ENCODE measurements at places on chromosomes 5 and 9.

GRCh38 chr9:105757496-105758251, 63.3 kb downstream of the TMEM38B start:
- no peak for DNase-seq

- DNase-seq, result no peak
These were observed 19.6 kb downstream of the FAT2 start for GRCh38 chr5:151571270-151572173.

- DNase-seq, result no peak
These were observed 351.5 kb upstream of the TLE4 start for GRCh38 chr9:79220251-79220650.

DNA sequence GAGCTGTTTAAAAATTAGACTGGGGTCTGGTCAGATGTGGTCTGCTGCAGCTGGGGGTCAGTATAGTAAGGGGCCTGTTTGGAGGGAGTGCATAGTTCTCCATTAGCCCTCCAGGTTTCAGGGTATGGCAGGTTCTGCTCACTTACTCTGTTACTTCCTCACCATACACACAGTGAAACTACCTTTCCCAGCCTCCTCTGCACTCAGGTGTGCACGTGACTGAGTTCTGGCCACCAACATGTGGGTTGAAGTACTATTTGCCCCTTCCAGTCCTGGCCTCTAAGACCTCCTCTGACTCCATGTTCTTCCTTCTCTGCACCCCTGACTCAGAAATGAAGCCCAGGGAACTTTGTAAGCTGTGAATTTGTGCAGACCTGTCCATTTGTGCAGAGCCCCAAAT, 190.5 kb upstream of the CLINT1 start:
- DNase-seq, result no peak

DNA sequence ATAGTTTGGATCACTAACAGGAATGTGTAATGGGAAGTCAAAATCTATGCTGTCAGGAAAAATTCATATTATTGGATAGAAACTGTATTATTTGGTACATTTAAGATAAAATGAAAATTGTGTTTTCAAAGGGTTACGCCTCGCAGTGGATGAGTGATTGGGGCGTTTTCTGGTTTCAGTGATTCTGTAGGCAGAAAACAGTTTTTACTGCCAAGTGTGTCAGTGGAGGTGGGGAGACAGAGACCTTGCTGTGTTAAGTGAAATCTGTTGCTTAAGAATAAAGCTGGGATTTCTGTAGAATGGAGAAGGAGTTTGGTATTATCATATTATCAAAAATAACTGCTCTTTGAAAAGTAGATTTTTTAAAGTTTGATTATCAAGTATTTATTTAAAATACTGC, 69.7 kb downstream of the GHR start:
- DNase-seq, result no peak

- no peak for DNase-seq
These were observed 186.0 kb downstream of the CEMIP2 start for GRCh38 chr9:71582347-71582746.

GRCh38 chr9:93954434-93955061, 607 bp downstream of the BARX1 start:
- no peak for DNase-seq

GRCh38 chr9:4923580-4924544, 61.2 kb upstream of the JAK2 start:
- no peak for DNase-seq

DNA sequence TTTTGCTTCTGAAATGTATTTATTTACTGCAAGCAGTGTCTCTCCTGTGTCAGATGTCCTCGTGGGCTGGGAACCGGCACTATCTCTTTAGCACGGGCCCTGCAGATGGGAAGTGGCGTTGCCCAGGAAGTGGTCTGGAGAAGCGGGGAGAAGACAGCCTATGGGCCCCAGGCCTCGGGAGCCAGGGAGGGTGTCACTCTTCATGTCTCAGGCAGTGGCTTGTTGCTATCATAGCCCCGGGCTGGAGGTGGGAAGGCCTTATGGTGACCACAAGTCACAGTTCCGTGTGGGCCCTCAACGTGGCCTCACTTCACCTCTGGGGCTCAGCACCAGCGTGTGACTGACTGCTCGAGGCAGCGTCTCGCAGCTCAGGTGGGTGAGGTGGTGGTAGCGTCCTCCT, 41.4 kb downstream of the SYK start:
- no peak for DNase-seq

DNA sequence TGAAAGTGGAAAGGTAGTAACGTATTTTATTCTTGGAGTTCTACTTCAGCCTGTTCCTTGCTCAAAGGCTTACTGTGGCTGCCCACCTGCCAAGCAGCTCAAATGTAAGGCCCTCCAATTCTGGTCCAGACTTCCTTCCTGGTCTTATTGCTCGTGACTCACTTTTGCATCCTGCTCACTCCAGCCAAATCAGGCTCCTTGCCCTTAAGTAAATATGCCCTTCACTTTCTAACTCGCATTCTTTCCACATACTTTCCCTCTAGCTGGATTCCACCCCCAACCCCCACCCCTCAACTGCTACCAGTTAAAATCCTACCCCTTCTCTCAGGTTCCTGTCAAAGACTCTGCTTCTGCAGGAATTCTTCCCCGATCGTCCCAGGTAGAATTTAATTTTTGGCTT, 96.6 kb downstream of the GALNT10 start:
- no peak for DNase-seq

- DNase-seq, result no peak
These were observed 54.9 kb upstream of the ZSWIM6 start for GRCh38 chr5:61277190-61277589.

DNA sequence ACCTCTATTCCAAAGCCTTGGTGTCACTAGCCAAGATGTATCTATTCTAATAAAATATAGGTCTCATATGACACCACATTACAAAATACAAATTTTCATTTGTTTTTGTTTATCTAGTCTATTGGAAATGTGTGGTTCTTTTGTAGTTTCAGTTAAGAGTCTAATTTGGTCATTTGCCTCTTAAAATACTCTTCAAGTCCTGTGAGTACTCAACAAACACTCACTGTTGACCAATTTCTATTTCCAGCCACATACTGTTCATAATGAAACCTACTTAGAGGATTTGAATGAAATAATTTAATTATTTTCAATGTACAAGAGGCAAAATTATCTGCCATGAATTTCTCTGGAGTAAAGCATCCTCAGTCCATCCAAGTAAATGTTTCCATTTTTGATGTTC, 40.6 kb downstream of the SLC1A3 start:
- no peak for DNase-seq

DNA sequence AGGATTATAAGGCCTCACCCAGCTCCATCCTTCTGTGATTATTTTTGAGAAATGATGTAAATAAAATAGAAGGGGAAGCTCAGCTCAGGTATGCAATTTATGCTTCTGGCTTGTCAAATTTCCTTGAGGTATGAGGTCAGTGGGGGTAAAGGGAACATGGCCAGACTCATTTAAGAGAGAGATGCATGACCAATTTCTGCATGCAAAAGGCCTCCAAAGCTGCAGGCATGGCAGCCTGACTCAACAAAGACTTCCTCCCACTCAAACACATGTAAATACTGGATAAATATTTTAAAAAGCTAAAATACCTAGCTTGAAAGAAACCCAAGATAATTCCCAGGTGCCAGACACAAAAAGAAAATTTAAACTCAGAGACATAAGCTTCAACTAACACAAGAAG, 101.4 kb upstream of the SLC1A3 start:
- DNase-seq, result no peak

- peak; percentile 61 for DNase-seq
These were observed 218.9 kb downstream of the ARL15 start for GRCh38 chr5:54091307-54092130.

DNA sequence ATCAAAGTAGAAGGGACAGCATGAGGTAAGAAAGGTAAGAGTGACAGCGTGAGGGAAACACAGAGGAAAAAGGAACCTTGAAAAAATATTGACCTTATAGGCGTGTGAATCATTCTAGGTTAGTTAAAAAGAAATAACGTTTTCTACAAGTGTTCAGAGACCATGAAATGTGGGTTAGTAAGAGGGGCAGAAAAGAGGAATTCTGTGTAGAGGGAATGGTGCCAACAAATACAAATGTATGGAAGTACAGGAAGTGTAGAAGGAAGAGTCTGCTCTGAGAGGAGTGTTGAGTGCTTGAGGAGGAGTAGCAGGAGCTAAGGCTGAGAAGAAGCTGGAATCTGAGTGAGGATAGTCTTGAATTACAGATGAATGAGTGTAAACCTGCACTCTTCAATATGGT, 418.6 kb upstream of the RIOK2 start:
- DNase-seq, result no peak

DNA sequence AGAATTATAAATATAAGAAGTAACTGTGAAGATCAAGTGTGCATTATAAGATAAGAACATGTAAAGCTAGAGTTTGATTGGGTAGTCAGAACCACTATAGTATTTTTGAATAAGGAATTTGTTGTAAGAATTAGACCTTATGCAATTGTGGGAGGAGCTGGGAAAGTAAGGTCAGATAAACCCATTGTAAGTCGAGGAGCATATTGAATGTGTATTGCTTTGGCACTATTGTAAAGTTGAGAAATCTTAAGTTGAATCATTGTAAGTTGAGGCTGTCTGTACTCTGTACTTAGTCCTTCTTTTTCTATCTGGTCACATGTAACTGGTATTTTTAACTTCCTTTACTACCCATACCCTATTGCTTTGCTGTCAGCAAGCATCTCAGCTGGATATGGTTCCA, 158.7 kb downstream of the CCDC171 start:
- no peak for DNase-seq

- no peak for DNase-seq
These were observed 6.0 kb downstream of the DMRT1 start for GRCh38 chr9:847505-847904.

DNA sequence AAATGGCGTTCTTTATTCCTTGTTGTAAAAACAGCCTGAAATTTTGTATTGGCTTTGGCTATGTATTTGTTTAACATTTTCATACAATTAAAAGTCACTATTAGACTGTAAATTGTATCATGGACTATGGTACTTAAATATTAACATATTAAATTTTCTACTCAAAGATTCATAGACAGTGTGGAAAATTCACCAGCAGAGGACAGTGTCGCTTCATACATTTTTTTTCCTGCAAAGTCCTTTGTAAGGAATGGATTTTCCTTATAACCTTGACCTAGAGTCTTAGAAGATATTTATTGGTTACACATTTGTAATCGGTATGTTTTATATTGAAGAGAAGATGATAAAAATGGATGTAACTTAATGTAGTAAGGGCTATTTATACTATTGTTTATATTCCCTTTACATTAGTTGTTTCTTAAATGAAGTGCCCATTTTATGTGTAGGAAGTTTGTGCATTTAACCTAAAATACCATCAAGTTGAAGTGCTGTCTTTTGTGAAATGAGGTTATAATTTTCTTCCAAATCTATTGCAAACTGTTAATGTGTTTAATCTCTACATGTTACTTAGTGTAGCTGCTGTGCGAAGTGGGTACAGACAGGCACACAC, 150.1 kb downstream of the KDM4C start:
- DNase-seq, result peak; percentile 19

GRCh38 chr9:124764774-124765438, 6.2 kb downstream of the NR6A1 start:
- no peak for DNase-seq

DNA sequence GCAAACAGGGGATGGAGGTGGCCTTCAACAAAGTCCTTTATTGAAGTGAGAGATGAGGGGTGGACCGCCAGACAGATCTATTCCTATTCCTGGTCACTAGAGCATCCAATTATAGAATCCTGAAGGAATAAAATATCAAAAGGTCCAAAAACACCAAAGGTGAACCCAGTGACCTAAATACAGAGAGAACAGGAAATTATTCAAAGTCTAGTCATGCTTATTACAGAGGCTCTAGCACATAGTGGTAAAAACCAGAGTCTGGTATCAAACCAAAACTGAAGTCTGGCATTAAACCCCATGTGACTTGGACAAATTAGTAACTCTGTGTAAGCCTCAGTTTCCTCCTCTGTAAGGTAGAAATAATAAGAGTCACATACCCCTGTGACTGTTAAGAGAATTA, 100.5 kb upstream of the SNX2 start:
- no peak for DNase-seq

DNA sequence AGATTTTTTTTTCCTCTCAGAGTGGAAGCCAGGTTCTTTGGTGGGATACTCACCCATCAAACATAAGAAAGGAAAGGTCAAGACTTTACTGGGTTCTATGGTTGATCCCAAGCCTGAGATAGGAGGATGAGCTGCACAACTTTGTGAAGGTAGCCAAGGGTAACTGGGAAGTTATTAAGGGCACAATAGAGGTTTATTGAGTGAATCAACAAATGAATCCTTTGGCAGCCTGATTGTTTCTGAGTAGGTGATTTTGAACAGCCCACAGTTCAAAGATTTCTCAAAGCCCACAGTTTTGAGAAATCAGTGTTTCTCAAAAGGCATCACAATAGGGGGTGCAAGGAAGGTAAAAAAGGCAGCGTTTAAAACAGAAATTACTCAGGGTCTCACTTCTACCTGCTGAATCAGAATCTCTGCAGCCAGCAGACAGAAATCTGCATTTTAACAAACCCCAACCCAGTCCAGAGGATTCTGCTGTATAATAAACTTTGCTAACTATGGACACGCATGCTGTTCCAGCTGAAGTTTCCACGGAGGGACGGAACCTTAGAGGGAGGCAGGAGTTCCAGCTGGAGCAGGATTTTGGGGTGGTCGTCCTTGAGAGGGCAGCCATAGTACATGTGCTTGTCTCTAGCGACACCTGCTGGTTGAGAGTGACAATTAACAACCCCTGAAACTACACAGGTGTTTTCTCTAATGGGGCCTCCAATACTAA, 32.7 kb upstream of the FSD1L start:
- no peak for DNase-seq

- DNase-seq, result peak; percentile 87
These were observed 20.1 kb upstream of the NSMF start for GRCh38 chr9:137478962-137479861.

DNA sequence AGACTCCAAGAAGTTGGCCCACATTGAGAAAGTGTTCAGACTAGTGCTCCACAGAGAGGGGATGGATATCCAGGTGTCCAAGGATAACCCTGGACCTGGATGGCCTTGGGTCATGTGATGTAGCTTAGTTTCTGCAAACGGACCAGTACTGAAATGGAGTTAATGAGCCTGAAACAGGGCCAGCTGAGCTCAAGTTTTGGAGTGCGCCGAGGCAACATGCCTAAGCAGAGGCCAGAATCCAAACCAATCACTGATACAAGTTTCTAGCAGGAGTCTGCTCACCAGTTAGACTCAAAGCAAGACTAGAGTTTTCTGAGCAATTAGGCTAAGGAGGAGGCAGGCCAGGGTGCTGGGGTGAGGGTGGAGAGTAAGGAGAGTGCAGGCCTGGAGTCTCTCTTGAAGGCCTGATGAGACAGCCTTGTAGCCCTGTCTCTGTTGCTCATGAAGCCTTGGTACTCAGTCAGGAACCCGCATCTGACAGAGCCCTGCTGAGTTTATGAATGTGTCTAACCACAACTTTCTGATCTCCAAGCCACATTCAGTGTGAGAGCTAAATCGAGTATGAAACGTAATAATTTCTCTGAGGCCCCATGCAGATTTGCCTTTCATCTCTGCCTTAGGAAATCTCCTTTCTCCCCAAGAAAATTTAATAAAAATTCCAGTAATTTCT, 68.9 kb upstream of the EQTN start:
- no peak for DNase-seq

GRCh38 chr5:110329955-110330525, 396.4 kb downstream of the TMEM232 start:
- DNase-seq, result no peak
